Gastroesophageal sphincter (tissue), 4 donors: ENCODE measurements at places on chromosomes 6 and 20. TPM values are rescaled to one million over a fixed set of nuclear protein-coding genes. Genes with fewer than 3 reads are reported as not detected.
A peak's percentile ranks its signal among the peaks of the same experiment; 100 is the strongest.

- no peak for ATAC-seq
- H3K27ac ChIP-seq, result no peak overlapping the region
- H3K4me3 ChIP-seq, result no peak overlapping the region
Observed at GRCh38 chr6:148169706-148170105, 172.9 kb upstream of the SASH1 start.

DNA sequence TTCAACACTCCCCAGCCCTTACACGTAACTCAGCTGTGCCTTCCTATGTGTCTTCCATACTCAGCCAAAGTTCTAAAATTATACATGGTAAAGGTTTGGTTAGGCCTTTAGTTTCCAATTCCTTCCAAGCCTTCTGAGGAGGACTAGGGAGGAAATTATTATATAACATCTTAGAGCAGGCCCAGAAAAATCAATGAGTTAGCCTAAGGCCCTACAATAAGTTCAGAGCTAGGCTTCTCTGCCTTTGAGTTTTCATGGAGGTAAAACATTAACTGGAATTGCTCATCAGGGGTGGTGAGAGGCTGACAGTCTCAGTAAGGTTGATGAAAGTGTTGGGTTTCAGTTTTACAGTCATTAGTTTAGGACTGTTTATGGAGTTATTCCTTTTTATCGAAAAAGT, 286.0 kb downstream of the ADGB start:
- H3K4me1 ChIP-seq, result no peaks in the 10 kb centered on the region
- no peak for ATAC-seq
- H3K36me3 ChIP-seq, result no peaks in the 10 kb centered on the region
- H3K27me3 ChIP-seq, result no peaks in the 10 kb centered on the region
- no peak overlapping the region for H3K27ac ChIP-seq

DNA sequence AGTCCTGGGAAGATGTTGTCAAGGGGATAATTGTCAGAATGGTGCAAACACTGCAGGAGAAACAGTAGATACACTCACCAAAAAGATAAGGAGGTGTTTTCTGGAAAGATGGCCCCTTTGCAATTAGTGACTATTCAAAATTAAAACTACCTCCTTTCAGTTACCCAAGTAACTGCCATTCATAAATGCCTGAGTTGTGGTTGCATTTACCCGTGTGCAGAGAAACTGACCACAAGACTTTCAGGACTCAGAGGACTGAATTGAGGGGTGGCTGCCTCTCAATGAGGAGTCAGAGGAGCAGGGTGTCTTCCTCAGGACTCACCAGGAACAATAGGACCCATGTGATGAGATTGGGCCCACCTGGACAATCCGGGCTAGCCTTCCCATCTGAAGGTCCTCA, 39.0 kb downstream of the GCM1 start:
- no peak for ATAC-seq
- peak overlapping the region; percentile 35 for H3K27ac ChIP-seq
- no peaks in the 10 kb centered on the region for H3K27me3 ChIP-seq
- H3K36me3 ChIP-seq, result no peaks in the 10 kb centered on the region

DNA sequence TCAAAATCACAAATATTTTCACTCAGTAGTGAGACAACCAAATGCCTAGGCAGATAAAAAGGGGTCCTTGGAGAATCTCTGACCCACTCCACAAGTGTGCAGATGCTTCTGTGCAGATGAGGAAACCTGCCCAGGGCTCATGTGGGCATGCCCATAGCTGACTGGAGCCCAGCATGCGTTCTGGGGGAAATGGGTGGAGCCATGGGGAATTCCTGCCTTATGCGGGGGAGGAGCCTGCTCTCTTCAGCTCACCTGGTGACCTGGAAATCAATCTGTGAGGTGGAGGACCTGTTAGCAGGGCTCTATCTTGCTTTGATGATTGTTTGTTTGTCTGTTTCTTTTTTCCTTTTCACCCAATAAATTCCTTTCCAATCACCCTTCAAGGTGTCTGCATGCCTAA, 23.4 kb upstream of the PLN start:
- no peak overlapping the region for H3K4me3 ChIP-seq
- no peak for ATAC-seq
- H3K27me3 ChIP-seq, result no peaks in the 10 kb centered on the region
- H3K27ac ChIP-seq, result peak overlapping the region; percentile 63
- no peaks in the 10 kb centered on the region for H3K36me3 ChIP-seq

Gene C6orf118
- total RNA-seq, result not detected

DNA sequence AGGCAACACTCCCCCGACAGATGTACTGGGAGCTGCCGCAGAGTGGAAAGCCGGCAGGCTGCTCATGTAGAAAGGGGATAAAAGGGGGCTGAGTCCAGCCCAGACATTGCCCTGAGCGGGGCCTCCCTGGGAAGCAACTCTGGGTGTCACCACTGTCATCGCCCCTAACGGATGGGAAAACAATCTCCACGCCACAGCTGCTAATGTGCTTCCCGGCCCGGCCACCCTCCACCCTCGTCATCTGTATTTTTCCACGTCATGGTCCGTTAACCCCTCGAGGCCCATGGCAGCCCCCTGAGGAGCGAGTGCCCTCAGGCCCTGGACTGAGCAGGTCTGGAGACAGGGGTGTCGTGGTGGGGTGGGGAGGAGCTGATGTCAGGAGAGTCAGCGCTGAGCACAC, 227.4 kb downstream of the DLL1 start:
- H3K4me3 ChIP-seq, result no peak overlapping the region
- H3K4me1 ChIP-seq, result no peaks in the 10 kb centered on the region

GRCh38 chr20:43895235-43895634, 19.4 kb upstream of the TOX2 start:
- H3K4me3 ChIP-seq, result no peak overlapping the region
- H3K36me3 ChIP-seq, result no peaks in the 10 kb centered on the region
- H3K4me1 ChIP-seq, result peaks cover 6% of the 10 kb centered on the region

DNA sequence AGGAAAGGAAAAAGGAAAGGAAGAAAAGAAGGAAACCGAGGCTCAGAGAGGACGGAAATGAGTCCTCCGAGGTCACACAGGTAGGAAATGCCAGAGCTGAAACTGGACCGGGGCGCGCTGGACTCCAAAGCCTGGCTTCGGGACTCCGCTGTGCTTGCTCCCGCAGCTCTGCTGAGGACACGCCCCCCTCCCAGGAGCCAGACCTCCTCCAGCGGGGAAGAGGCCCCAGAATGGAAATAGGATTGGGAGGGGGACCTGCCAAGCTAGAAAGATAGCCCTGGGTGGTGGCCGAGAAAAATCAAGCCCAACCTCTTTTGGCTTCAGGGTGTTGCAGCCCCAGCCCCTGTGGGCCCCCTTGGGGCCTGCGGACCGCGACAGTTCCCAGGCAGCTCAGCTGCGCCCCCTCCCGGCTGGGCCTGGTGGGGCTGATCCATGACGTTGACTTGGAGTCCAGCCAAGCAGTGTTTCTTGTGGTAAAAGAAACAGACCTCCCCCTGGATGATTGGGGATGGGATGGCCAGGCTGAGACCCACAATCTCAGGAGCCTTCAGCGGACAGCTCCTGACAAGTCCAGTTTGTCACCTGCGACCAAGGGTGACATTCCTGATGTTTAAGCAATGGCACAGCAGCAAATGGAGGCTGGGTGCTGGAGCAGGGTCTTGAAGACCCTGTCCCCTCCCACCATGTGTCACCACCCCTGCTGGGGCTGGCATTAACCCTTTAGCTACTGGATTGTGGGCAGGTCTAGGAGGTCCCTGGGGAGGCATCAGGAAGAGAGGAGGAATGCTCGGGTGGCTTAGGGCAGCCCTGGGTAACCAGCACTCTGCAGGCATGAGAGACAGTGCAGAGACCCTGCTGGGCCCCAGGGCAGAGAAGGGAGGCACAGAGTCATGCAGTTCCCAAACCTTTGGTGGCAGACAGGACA, 55.4 kb downstream of the RIPOR3 start:
- H3K4me3 ChIP-seq, result peak overlapping the region; percentile 16
- no peaks in the 10 kb centered on the region for H3K27me3 ChIP-seq
- ATAC-seq, result peak; percentile 77
- H3K36me3 ChIP-seq, result no peaks in the 10 kb centered on the region
- no peaks in the 10 kb centered on the region for H3K4me1 ChIP-seq

DNA sequence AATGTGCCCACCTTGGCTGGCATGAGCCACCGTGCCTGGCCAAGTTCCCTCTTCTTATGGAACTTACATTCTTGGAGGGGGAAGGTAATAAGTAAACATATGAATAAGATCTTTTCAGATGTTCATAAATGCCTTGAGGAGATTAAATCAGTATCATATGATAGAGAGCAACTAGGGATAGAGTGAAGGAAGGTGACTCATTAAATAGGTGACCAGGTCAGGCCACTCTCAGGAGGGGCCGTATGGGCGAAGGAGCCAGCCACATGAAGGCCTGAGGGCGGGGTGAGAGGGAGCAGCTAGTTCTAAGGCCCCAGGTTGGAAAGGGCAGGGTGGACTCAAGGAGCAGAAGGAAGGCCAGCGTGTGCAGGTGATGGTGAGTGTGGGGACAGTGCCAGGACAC, 91.1 kb downstream of the UST start:
- H3K27me3 ChIP-seq, result no peaks in the 10 kb centered on the region
- H3K4me3 ChIP-seq, result no peak overlapping the region
- H3K36me3 ChIP-seq, result no peaks in the 10 kb centered on the region
- ATAC-seq, result no peak
- no peak overlapping the region for H3K27ac ChIP-seq
- no peaks in the 10 kb centered on the region for H3K4me1 ChIP-seq

GRCh38 chr20:39338469-39339376, 376.6 kb downstream of the DHX35 start:
- ATAC-seq, result no peak
- no peaks in the 10 kb centered on the region for H3K4me1 ChIP-seq
- H3K27me3 ChIP-seq, result no peaks in the 10 kb centered on the region

Gene JAG1
- total RNA-seq, result 46.1 TPM

DNA sequence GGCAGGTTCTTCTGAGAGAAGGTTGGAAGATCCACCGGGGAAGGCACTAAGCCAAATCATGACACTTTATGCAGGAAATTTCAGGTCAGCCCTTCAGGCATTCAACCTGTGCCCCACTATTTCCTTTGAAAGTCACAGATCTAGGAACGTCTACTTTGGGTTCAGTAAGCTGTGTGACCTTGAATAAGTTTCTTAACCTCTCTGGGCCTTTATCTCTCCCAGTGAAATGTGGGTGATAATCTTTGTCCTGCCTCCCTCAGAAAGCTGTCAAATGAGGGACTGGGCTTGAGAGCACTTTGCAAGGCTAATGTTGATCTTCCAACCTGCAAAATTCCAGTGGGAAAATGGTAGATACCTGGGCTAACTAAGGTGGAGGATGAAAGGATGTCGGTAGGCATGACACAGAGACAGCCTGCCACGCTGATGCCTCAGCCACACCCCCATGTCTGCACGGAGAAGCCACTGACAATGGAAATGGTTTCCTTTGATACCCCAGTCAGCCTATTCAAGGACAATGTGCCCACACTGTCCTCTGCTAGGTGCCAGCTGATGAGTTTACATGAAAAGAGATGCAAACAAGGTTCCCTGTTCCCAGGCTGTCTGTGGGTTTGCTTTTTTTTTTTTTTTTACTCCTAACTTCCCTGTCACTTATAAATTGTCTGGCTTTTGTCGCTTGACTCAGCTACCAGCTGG, 9.3 kb downstream of the BNIP5 start:
- H3K4me1 ChIP-seq, result no peaks in the 10 kb centered on the region
- no peak overlapping the region for H3K27ac ChIP-seq
- no peak overlapping the region for H3K4me3 ChIP-seq
- H3K27me3 ChIP-seq, result peaks cover 29% of the 10 kb centered on the region
- ATAC-seq, result no peak

Gene RNASET2
- total RNA-seq, result 28.3 TPM

DNA sequence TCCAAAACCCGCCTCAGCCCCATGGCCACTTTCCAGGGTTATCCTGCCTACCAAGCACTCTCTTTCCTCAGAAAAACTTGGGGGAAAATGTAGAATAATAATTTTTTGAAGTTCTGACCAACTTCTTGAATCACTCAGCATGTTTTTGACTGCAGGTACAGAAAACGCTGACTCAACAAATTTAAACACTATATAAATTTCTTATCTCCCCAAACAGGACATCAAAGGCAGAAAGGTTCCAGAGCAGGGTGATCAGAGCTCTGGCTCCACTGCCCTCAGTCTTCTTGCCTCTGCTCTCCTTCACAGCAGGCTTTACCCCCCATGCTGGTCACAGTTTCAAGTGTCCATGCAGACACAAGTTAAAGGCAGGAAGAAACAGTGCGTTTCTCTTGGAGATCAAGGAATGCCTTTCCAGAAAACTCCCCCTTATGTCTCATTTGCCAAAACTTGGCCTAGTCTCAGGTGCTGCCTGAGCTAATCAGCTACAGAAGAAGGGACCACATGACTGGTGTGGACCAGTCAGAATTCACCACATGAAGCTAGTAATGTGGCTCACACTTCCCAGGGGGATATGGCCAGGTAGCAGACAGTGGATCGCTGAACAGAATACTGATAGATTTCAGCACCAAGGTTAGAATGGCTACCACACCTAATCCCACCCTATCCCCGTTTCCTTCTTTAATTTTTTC, 24.4 kb upstream of the SLC17A3 start:
- H3K27ac ChIP-seq, result no peak overlapping the region
- ATAC-seq, result no peak
- no peaks in the 10 kb centered on the region for H3K4me1 ChIP-seq

- no peaks in the 10 kb centered on the region for H3K27me3 ChIP-seq
- H3K4me3 ChIP-seq, result no peak overlapping the region
- H3K4me1 ChIP-seq, result no peaks in the 10 kb centered on the region
- no peaks in the 10 kb centered on the region for H3K36me3 ChIP-seq
- no peak overlapping the region for H3K27ac ChIP-seq
Observed at GRCh38 chr6:36492621-36493020, 49.8 kb downstream of the KCTD20 start.

- H3K27me3 ChIP-seq, result peaks cover 48% of the 10 kb centered on the region
- no peak overlapping the region for H3K4me3 ChIP-seq
- no peaks in the 10 kb centered on the region for H3K36me3 ChIP-seq
- no peaks in the 10 kb centered on the region for H3K4me1 ChIP-seq
- no peak for ATAC-seq
- no peak overlapping the region for H3K27ac ChIP-seq
Observed at GRCh38 chr6:169841907-169842606, 90.6 kb downstream of the ERMARD start.

Gene GSTA4
- total RNA-seq, result 28.2 TPM

DNA sequence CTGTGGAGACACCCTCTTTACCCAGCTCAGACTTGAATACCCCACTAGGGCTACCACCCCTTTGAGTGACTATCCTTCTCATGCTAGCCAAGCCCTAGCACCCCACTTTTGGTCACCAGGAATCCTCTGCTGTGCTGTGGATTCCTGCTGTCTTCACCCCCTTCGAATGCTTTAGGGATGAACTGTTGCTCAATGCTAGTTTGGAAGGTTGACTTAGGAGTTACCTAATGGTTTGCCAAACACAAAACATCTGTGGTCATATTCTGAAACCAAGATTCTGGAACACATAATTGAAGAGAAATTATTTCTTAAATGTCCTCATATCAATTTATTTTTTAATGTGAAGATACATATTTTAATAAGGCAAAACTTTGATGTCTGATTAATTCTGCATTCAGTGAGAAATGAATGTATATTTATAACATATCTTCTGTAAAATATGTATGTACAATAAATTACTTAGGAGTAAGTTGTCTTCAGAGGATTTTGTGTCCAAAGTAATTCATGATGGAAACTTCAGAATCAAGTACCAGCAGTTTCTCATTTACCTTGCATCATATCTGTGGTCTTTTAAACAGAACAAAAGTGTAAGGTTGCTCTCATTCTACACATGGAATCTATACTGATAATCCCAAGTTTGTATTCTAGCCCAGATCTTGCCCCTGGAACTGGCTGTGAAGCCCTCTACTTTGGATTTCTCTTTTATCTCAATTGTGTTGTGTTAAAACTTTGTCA, 46.9 kb downstream of the TMEM200A start:
- peaks cover 5% of the 10 kb centered on the region for H3K27me3 ChIP-seq
- H3K36me3 ChIP-seq, result no peaks in the 10 kb centered on the region
- no peak overlapping the region for H3K27ac ChIP-seq
- no peaks in the 10 kb centered on the region for H3K4me1 ChIP-seq
- peak; percentile 63 for ATAC-seq
- no peak overlapping the region for H3K4me3 ChIP-seq
